T-cell (primary cell): ENCODE measurements at places on chromosomes 1 and 21. TPM values are rescaled to one million over a fixed set of nuclear protein-coding genes. Genes with fewer than 3 reads are reported as not detected.

DNA sequence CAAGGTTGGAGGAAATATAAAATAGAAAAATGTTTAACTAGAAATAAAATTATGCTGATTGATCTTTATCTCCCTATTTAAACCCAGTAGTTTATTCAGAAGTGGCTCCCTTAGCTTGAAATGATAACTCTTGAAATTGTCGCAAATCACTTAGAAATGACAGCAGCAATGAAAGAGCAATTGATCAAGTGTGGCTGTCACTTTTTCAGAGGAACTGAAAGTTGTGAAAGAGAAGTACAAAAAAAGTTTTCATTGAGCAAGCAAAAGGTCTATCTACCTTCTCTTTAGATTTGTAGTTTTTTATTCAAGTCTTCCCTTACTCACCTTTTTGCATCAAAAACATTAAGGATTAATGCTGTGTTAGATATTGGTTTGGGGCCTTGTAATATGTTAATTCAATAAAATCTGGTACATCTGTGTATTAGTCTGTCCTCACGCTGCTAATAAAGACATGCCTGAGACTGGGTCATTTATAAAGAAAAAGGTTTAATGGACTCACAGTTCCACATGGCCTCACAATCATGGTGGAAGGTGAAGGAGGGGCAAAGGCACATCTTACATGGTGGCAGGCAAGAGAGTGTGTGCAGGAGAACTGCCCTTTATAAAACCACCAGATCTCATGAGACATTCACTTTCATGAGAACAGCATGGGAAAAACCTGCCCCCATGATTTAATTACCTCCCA is 48.3 kb downstream of the LRRC8C start:
- no peaks in the 10 kb centered on the region for H3K36me3 ChIP-seq
- no peak overlapping the region for H3K4me3 ChIP-seq
- no peaks in the 10 kb centered on the region for H3K27me3 ChIP-seq
- H3K27ac ChIP-seq = no peak overlapping the region

- peaks cover 1% of the 10 kb centered on the region for H3K27me3 ChIP-seq
- H3K4me1 ChIP-seq = no peaks in the 10 kb centered on the region
- H3K27ac ChIP-seq = no peak overlapping the region
Observed at GRCh38 chr1:159786966-159787365, 6.2 kb downstream of the DUSP23 start.

DNA sequence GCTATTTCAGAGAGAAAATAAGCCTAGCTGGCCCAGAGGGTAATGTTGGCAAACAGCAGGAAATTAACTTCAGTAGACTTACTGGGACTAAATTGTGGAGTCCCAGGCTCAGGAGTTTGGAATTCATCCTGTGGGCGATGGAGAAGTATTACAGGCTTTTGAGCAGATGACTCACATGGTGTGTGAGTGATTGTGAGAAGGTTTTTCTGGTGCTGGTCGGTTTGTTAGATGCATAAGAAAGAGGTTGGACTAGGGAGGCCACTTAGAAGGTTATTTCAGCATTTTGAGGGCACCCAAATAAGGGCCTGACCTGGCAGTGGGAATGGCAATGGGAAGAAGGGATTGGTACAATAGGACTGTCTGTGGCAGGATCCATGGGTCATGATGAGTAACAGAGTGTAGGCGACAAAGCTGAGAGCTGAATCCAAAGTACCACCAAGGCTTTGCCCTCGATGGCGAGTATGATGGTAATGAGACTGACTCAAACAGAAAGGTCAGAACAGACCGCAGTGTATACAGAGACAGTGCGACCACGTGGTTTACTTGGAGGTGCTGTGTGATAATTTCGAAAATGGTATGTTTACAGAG is 69.2 kb upstream of the KIF26B start:
- DNase-seq = no peak
- H3K36me3 ChIP-seq = no peaks in the 10 kb centered on the region
- no peak overlapping the region for H3K4me3 ChIP-seq
- H3K4me1 ChIP-seq = no peaks in the 10 kb centered on the region
- no peaks in the 10 kb centered on the region for H3K27me3 ChIP-seq

- H3K4me3 ChIP-seq = no peak overlapping the region
- no peaks in the 10 kb centered on the region for H3K4me1 ChIP-seq
- H3K27ac ChIP-seq = no peak overlapping the region
- no peak for DNase-seq
- H3K36me3 ChIP-seq = no peaks in the 10 kb centered on the region
- no peaks in the 10 kb centered on the region for H3K27me3 ChIP-seq
Observed at GRCh38 chr1:4312024-4312423, 342.4 kb upstream of the AJAP1 start.

Gene HHAT
- 4.2 TPM for total RNA-seq
